Activated naive CD4-positive, alpha-beta T cell (primary cell): ENCODE measurements at places on chromosomes 11 and 22.

GRCh38 chr11:57905439-57905838 is 118.2 kb upstream of the OR9Q1 start:
- no peak for DNase-seq

- DNase-seq = no peak
Observed at GRCh38 chr11:115965767-115966504, 461.7 kb upstream of the CADM1 start.

DNA sequence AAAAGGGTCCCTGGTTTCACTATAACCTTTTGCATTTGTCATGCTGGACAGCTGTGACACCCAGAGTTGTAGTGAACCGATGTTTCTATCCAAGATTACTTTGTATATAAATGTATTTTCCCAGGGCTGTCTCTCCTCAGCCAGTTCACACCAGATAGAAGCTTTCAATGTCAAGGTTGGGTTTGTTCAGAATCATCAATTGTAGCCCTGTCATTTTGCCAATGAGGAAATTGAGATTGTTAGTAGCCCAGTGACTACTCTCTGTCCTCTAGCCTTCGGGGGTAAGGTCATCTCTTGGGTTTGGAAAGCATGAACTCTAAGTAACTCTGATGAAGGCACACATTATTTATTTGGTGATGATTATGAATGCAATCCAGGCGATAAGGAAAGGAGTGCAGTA is 165.6 kb downstream of the DBX1 start:
- no peak for DNase-seq

GRCh38 chr11:27717801-27718229 is 17.6 kb upstream of the BDNF start:
- DNase-seq = no peak

- no peak for DNase-seq
Observed at GRCh38 chr11:108931168-108931567, 266.3 kb downstream of the DDX10 start.

GRCh38 chr11:81331611-81332235 is 1401.9 kb downstream of the FAM181B start:
- no peak for DNase-seq
